ENCODE measurements at places on chromosomes 5 and 9. TPM values are rescaled to one million over a fixed set of nuclear protein-coding genes. Genes with fewer than 3 reads are reported as not detected.

DNA sequence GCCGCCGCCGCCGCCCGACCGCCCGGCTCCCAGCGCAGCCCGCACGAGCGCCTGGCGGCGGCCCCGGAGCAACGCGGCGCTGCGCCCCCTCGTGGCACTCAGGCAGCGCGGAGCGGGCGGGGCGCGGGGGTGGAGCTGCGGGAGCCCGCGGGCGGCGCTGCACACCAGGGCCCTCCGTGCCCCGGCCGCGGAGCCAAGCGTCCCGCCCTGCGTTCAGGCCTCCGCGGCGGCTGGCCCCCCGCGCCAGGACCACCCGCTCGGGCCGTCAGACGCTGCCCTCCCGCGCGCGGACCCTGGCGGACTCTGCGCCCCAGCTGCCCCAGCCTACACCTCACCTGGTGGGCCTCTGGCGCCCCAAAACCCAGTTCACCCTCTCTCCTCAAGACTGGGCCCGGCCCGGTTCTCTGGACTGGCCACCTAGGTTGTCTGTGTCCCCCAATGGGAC, at the start of gene RASGEF1C:
Gene RASGEF1C, minus strand, starts transcription at position 75 of the 445 bp plus-strand sequence. CDS start 71,159 bp downstream, outside the sequence.
- H3K4me1 ChIP-seq = peaks cover 8% of the 10 kb centered on the region
- peaks cover 18% of the 10 kb centered on the region for H3K27me3 ChIP-seq
- no peak within 1 kb of the TSS for H3K27ac ChIP-seq
- no peaks in the 10 kb centered on the region for H3K36me3 ChIP-seq
- peak; percentile 71 for DNase-seq

GRCh38 chr5:60494635-60495034, 205.3 kb downstream of the DEPDC1B start:
- H3K4me3 ChIP-seq = no peak overlapping the region
- no peaks in the 10 kb centered on the region for H3K4me1 ChIP-seq
- DNase-seq = no peak
- H3K36me3 ChIP-seq = no peaks in the 10 kb centered on the region
- H3K27ac ChIP-seq = no peak overlapping the region

- no peak for DNase-seq
- H3K4me3 ChIP-seq = no peak overlapping the region
- H3K4me1 ChIP-seq = no peaks in the 10 kb centered on the region
- H3K36me3 ChIP-seq = no peaks in the 10 kb centered on the region
- H3K27ac ChIP-seq = no peak overlapping the region
Observed at GRCh38 chr9:108663422-108663821, 192.4 kb downstream of the ACTL7B start.

DNA sequence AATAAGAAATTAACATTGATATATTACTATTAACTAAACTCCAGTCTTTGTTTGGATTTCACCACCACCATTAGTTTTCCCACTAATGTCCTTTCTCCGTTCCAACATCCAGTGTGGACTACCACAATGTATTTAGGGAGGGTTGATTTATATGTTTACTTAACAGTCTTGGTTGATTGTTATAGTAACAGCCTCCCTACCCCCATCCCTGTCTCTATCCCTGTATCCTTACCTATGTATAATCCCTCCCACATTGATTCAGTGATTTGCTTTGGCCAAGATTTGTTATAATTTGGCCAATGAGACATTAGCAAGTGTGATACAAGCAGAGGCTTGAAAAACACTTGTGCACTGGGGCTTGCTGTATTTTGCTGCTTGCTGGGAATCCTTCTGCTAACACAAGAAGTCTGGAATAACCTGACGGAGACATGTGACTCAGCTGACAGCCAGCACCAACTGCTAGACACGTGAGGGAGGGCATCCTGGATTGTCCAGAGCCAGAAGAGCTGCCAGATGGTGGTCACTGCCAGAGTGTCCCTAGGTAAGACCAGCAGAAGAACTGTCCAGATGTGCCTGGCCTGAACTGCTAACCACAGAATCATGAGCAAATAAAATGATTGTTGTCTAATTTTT, 51.2 kb upstream of the TCF7 start:
- H3K36me3 ChIP-seq = no peaks in the 10 kb centered on the region
- no peak overlapping the region for H3K27ac ChIP-seq
- no peaks in the 10 kb centered on the region for H3K4me1 ChIP-seq
- DNase-seq = no peak

DNA sequence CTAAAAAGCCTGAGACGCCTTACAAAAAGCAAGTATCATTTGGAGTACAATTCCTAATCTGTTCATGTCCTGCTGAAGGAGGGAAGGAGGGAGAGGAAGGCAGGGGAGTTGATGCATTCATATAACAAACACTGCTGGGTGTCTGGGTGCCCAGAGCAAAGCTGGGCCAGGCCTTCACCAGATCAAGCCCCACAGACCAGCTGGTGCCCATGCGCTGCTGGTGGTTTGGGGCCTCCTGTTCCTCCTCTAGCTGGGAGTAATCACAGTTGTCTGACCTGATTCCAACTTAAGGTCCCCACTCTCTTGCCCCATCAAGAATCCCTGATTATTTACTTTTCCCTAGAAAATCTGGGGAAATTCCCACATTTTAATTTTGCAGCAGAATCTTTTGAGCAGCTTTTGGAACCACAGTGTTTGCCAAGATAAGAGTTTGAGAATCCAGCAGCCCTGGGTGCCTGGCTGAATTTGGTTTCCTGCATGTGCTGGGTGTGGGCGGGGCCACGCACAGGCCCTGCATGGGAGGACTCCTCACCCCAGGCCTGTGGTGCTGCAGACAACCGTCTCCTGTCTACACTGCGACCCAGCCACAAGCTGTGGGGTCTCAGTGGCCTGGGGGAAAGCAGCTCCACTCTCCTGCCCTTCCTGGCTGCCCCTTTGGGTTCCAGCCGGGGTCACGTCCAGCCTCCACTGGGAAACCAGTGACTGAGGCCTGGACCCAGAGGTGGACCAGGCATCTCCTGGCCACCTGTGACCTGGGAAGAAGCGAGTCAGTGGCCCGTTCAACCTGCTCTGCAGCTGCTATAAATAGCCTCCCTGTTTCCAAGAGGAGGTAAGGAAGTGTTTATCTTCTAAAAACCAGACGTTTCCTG, 47.5 kb downstream of the NEURL1B start:
- DNase-seq = no peak
- no peak overlapping the region for H3K4me3 ChIP-seq
- H3K4me1 ChIP-seq = peaks cover 19% of the 10 kb centered on the region
- no peaks in the 10 kb centered on the region for H3K36me3 ChIP-seq
- H3K27me3 ChIP-seq = no peaks in the 10 kb centered on the region

DNA sequence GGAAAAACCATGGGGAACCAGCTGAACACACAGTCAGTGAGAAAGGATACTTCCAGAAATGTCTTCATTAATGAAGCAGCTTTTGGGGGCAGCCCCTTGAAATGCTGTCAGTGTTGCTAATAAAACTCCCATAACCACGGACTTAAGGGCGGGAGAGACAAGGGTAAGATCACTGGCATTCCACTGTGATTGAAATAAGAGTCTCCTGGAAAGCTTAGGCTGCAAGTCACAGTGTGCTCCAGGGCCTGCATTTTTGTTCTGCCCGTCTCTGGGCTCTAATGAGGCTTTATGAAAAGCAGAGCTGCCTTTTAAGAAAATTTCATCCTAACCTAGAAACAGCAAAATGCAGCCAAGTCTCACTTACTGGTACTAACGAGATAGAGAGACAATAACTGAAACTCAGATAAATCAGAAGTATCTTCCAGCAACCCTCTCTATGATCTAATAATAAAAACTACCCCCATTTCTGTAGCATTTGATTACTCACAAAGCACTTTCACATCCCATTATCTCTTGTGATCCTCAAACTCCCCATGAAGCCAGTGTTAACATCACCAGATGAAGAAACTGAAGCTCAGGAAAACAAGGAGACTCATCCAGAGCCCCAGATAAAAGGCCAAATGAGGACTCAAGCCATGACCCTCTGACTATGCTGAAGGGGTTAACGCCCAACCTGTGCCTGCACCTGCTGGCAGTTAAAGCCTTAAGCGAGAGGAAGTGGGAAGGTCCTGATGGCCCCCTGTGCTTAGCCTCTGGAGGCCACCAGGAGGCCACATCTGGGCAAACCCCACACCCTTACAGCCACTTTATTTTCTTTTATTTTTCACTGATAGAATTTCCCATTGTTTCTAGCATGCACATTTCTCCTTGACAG, 37.5 kb downstream of the SPOCK1 start:
- H3K4me1 ChIP-seq = no peaks in the 10 kb centered on the region
- H3K36me3 ChIP-seq = no peaks in the 10 kb centered on the region
- H3K27me3 ChIP-seq = no peaks in the 10 kb centered on the region
- no peak for DNase-seq
- H3K4me3 ChIP-seq = no peak overlapping the region

DNA sequence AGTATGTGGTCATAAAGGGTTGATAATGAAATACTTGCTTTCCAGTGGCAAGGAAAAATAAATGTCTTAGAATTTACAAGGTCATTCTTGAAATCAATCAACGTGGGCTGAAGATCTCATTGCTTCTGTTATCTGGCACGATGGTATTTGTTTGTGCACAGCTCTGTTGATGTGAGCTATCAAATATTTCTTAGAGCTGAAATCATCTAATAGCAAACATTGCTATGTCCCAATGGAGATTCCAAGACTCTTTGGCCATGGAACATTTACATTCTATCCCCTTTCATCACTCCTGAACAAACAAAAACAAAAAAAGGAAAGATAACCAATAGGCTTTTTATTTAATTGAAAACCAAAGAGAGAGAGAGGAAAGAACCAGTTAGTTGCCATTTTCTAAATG, 111.5 kb upstream of the CCDC152 start:
- H3K4me1 ChIP-seq = no peaks in the 10 kb centered on the region
- no peaks in the 10 kb centered on the region for H3K36me3 ChIP-seq
- DNase-seq = no peak

DNA sequence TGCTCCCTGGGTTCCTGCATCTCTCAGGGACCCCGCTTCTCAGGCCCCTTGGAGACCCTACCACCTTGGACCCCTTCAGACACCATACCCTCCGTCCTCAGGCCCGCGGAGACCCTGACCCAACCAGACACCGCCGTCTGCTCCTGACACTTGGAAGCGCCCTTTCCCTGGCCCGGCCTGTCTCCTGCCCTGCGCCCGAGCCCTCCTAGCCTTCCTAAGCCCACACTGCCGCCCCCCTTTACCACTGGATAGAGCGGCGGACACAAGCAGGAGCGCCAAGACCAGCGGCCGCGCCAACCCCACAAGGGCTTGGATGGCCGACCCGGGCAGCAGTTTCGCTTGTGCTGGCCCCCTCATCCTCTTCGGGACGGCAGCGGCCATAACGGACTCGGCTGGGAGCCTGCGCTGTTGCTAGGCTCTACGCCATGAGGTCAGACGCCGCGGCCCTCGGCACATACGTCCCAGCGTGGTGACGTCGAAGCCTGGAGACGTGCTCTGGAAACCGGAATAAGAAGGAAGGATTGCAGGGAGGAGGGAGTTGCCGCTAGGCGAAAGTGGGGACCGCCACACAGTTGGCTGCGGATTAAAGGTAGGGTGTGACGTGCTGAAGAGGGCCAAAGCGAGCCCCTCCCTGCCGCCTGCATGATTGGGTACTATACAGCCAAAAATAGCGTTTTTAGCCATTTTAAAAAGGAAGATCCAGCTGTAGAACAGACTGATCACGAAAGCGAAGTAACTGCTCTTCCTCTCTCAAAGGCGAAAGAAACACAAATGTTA, at the start of gene C5orf15:
Gene C5orf15, minus strand, starts transcription at position 422 of the 777 bp plus-strand sequence. Its CDS starts 41 bp downstream, at position 381.
- DNase-seq = peak; percentile 86
- peaks cover 16% of the 10 kb centered on the region for H3K4me1 ChIP-seq
- H3K4me3 ChIP-seq = peak within 1 kb of the TSS; percentile 89
- H3K27me3 ChIP-seq = no peaks in the 10 kb centered on the region

DNA sequence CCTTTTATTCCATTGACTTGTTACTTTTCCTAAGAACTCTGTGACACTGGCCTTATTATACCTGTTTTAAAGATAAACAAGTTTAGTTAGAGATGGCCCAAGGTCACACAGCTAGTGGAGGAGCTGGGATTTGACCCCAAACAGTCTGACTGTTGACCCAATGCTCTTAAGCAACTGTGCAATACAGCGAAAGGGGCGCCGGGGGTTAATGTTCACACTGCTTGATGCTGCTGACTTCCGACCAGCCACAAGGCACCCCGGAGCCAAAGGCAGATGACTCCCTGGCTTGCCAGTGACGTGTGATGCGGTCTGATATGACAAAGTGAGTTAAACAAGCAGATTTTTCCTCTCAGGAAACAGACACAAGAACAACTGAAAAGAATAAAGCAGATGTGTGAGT, 23.9 kb downstream of the PIK3R1 start:
- DNase-seq = peak; percentile 92
- H3K27ac ChIP-seq = peak overlapping the region; percentile 71
- no peak overlapping the region for H3K4me3 ChIP-seq
- peaks cover 31% of the 10 kb centered on the region for H3K4me1 ChIP-seq
- peaks cover 4% of the 10 kb centered on the region for H3K36me3 ChIP-seq
- H3K27me3 ChIP-seq = no peaks in the 10 kb centered on the region

DNA sequence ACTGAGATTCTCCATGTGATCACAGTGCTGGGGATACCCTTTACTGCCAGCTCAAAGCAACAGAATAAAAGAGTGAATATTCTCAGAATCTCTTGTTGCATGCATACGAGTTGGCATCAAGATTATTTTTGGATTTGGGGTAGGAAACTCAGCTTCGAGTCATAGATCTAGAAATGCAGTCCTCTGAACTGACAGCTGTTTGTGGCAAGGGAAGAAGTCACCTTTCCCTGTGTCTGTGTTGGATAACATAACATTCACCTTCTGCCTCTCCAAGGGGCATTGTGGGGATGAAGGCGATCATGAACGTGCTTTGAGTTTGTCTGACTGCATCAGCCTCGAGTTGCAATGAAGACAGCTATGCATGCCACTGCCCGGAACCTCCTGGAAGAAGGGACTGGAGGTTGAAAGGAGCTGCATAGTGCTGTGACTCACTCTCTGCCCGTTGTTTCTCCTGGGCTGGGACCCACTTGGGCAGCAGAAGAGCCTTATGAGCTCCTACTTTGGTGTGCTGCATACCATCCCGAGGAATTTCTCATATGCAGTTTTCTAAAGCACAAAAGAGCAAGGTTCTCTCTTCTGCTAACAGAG, 231.7 kb downstream of the ARHGAP26 start:
- H3K4me1 ChIP-seq = peaks cover 78% of the 10 kb centered on the region
- H3K27me3 ChIP-seq = no peaks in the 10 kb centered on the region
- H3K27ac ChIP-seq = peak overlapping the region; percentile 85
- no peaks in the 10 kb centered on the region for H3K36me3 ChIP-seq

- H3K27ac ChIP-seq = no peak overlapping the region
- H3K4me1 ChIP-seq = no peaks in the 10 kb centered on the region
- no peaks in the 10 kb centered on the region for H3K36me3 ChIP-seq
Observed at GRCh38 chr5:107496466-107496865, 174.3 kb downstream of the EFNA5 start.

DNA sequence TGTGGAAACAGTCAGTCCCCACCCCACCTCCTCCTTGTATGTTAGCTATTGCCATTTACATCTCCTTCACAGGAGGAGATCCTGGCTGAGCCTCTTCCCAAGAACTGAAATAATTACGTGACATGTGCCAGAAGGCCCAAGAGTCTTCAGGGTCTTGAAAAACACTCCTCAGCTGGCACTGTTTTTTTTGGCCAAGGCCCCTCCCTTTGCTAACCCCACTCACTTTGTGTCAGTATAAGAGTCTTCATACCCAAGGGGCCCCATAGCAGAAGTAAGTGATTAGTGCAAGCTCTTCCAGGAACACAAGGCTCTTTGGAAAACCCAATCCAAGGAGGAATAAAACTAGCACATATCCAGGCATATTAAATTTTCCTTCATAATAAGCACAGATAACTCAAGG, 5.7 kb upstream of the LARP1 start:
- no peak overlapping the region for H3K4me3 ChIP-seq
- DNase-seq = no peak
- H3K27ac ChIP-seq = no peak overlapping the region
- peaks cover 11% of the 10 kb centered on the region for H3K4me1 ChIP-seq
- H3K36me3 ChIP-seq = no peaks in the 10 kb centered on the region
- no peaks in the 10 kb centered on the region for H3K27me3 ChIP-seq

The KLF9 gene
- 47.7 TPM for total RNA-seq

The POU5F2 gene
- total RNA-seq = 6.3 TPM

The NOL6 gene
- 42.2 TPM for total RNA-seq

The AMBP gene
- total RNA-seq = not detected

The GOLGA1 gene
- 27.0 TPM for total RNA-seq
